ENCODE measurements at places on chromosomes 16 and 17. TPM values are rescaled to one million over a fixed set of nuclear protein-coding genes. Genes with fewer than 3 reads are reported as not detected.

The PMP22 gene
- polyA plus RNA-seq = 122 TPM

DNA sequence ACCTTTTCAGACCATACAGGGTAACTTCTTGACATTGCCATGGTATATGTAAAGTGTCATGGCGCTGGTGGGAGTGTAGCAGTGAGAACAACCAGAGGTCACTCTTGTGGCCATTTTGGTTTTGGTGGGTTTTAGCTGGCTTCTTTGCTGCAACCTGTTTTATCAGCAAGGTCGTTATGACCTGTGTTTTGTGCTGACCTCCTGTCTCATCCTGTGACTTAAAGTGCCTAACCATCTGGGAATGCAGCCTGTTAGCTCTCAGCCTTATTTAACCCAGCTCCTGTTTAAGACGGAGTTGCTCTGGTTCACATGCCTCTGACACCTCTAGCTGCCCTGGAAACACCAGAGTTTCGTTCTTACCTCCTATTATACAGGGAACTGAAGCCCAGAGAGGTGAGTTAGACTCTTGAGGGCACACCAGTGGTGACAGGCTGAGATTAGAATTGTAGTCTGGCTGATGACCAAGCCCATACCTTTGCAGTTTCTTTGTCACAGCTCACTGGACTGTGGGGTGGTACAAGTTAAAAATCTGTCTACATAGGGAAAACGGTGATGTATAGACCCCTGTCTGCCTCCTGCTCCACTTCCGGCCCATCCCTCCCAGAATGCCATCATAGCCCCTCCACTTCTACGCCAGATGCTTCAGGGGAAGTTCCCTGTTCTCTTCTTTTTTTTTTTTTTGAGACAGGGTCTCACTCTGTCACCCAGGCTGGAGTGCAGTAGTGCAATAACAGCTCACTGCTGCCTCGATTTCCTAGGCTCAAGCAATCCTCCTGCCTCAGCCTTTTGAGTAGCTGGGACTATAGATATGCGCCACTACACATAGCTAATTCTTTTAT lies 21.0 kb downstream of the KSR1 start:
- DNase-seq = no peak

DNA sequence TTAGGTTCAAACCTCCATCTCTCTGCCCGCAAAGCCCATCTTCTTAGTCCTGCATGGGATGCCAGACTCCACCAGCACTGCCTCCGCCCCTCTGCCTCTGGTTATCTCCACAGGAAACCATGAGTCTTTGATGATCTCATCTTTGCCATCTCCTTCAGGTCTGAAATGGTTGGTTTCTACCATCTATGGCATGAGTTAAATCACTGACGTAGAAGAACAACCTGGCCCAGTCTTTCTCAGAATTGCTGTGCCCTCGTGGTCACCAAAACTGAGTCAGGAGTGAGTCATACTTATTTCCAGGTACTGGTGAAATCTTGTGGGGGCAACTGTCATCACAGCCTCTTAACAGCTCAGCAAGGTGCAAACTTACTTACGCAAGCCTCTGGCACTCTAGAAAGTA lies 468.7 kb upstream of the C16orf82 start:
- DNase-seq = no peak

DNA sequence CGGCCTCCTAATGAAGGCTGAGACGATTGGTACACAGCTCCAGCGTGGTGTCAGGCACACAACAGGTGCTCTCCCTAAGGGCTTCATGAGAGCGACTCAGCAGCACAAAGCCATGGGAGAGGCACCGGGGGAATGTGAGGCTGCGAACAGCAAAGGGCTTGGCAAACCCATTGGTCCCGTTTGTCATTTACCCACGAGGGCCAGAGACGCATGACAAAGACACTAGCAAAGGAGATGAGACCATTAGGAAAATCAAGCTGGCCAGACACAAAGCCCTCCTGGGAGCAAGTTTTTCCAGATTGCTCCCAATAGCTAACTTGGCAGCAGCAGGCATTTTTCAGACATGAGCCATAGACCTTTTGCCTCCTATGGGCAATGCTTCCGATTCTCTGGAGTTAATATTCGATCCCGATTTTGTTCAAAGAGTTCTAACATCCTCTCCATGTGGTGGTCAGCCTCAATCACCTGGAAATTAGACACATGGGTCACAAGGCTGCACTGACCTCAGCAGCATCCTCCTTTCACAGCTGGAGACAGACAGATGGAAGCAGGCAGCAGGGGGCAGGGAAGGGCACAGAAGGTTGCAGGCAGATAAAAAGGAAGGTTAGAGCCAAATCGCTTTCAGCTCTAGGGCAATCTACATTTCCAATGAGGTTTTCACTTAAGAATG lies 38.2 kb downstream of the TK2 start:
- DNase-seq = no peak

- peak; percentile 29 for DNase-seq
These were observed at the start of gene METTL22 for GRCh38 chr16:8621572-8622314. METTL22 (plus strand) TSS chr16:8621698; CDS start chr16:8625666, 3,968 bp downstream.

GRCh38 chr17:76479515-76480060 lies 12.2 kb downstream of the AANAT start:
- DNase-seq = no peak

GRCh38 chr16:50466170-50466569 lies 82.0 kb upstream of the NKD1 start:
- DNase-seq = no peak

- DNase-seq = no peak
These were observed 39.4 kb downstream of the CAPNS2 start for GRCh38 chr16:55605754-55606336.

- no peak for DNase-seq
These were observed 27.5 kb downstream of the CEP131 start for GRCh38 chr17:81194941-81195901.

- no peak for DNase-seq
These were observed 22.2 kb downstream of the SOCS1 start for GRCh38 chr16:11233727-11234376.

- no peak for DNase-seq
These were observed 88.0 kb downstream of the SEC14L1 start for GRCh38 chr17:77228816-77229215.

GRCh38 chr17:17041571-17042383 lies 480 bp upstream of the MPRIP start:
- peak; percentile 61 for DNase-seq

GRCh38 chr17:48609759-48610281 lies 997 bp downstream of the HOXB7 start:
- DNase-seq = no peak

DNA sequence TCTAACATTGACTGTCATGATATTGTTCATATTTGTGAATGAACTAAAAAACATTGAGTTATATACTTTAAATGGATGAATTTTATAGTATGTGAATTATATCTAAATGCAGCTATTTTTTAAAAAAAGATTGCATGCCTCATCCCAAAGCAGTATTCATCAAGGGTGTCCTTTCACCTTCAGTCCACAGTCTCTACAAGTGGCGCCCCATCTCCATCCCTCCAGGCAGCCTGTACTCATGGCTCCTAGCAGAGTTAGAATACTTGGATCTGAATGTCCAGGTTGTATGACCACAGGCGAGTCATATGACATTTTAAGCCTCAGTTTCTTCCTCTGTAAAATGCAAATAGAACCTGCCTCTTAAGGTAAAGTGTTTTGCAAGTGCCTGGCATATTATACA lies 69.8 kb downstream of the TMEM100 start:
- DNase-seq = no peak

The EVI2A gene
- 0.49 TPM for polyA plus RNA-seq

The SYNGR3 gene
- 3.3 TPM for polyA plus RNA-seq

- DNase-seq = no peak
These were observed 610 bp downstream of the PIK3R5 start for GRCh38 chr17:8964801-8965393.

The CDH3 gene
- polyA plus RNA-seq = 1.1 TPM

- no peak for DNase-seq
These were observed 9.0 kb upstream of the LPO start for GRCh38 chr17:58229384-58229783.

The IRF8 gene
- polyA plus RNA-seq = not detected

DNA sequence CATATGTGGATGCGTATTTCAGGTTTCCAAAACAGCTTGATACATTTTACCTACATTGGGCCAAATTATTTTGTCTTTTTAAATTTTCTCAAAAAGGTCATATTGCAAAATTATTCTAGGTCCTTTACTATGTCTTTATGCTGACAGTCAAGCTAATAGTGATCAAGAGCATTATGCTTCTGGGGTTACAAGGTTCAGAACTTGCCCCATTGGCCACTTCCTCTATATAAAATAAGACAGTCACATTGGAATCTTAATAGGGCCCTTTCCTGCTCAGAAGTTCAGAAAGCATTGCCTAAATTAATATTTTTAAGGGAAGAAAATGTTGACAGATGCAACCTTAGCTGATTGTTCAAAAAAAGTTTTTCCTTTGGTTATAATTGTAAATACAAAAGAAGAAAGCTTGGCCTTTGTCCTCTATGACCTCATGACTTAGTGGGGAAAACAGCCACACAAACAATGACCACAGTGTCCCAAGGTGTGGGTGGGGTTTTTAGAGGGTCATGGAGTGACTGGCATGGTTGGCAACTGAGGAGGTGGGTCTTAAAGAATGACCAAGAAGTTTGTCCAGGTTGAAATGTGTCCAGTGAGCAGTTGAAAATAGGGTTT lies 11.8 kb upstream of the RAB11FIP4 start:
- DNase-seq = no peak

GRCh38 chr17:16943032-16943352 lies 28.9 kb downstream of the TNFRSF13B start:
- no peak for DNase-seq

- no peak for DNase-seq
These were observed 82.6 kb upstream of the TOB1 start for GRCh38 chr17:50948711-50949110.

The TERB1 gene
- 0.07 TPM for polyA plus RNA-seq

DNA sequence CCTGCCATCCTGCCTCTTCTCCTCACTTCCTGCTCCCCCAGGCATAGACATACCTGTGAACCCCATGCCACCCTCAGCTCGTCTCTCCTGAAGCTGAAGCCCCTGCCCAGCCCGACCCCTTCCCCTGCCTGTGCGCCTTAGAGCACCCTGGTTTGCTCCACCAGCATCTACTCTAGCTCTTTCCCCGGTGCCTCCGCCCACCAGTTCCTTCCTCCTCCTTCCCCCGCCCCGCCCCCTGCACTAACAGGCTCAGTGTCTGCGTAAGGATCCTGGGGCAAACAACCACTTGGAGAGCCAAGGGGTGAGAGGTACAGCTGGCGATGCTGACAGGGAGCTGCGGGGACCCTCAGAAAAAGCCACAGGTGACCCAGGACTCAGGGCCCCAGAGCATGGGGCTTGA lies 1.9 kb downstream of the GPR142 start:
- DNase-seq = no peak

The TMEM92 gene
- 0.58 TPM for polyA plus RNA-seq

DNA sequence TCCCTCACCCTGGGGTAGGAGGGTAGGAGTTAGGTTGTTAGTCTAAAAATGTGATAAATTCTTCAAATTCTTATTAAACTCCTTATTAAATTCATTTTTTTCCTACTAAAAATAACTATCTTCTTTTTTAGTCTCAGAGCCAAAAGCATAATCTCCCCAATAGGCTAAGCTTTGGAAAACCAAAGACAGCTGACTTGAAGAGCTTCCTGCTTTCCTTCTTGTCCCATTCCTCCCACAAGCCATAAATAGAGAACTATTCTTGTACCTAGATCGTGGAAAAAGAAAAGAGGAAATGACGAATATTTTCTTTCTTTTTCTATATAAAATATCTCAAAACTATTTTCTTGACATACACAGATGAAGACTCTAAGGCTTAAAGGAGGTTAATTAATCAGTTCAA lies 486.9 kb downstream of the CDH8 start:
- no peak for DNase-seq

- no peak for DNase-seq
These were observed 33.1 kb downstream of the COG4 start for GRCh38 chr16:70490261-70490660.

GRCh38 chr16:23663918-23664317 lies 14.8 kb upstream of the PLK1 start:
- DNase-seq = no peak

GRCh38 chr17:30361766-30362279 lies 16.9 kb upstream of the CPD start:
- DNase-seq = no peak

DNA sequence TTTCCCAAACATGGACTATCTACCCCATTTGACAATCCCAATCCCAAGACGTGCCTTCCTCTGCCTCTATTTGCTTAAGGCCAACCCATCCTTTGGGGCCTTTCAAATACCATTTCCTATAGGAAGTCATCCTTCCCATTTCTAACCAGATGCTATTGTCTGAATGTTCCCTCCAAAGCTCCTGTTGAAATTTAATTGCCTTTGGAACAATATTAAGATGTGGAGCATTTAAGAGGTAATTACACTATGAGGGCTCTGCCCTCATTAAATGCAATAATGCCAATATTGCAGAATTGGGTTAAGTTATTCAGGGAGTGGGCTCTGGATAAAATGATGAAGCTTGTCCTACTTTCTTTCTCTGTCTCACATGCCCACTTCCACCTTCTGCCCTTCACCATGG lies 125.4 kb downstream of the ASIC2 start:
- no peak for DNase-seq

GRCh38 chr17:21304091-21304490 lies 19.6 kb downstream of the MAP2K3 start:
- no peak for DNase-seq

Data from BJ (cell line).